CD8-positive, alpha-beta memory T cell (primary cell): ENCODE measurements at places on chromosomes 6 and 20. TPM values are rescaled to one million over a fixed set of nuclear protein-coding genes. Genes with fewer than 3 reads are reported as not detected.

DNA sequence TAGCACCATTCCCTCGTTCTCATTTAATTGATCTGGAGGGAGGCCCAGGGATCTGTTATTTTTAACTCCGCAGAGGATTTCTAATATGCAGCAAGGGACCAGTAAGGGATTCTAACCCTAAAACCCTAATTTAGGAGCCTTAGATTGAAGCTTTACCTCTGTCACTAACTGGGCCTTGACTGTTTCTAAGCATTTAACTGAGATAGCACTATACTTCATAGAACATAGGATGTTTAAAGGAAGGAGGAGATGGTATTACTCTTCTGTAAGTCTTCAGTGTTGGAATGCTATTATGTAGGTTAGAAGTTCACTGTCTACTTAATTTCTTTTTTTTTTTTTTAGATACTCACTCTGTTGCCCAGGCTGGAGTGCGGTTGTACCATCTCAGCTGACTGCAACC lies 242.5 kb downstream of the ZFAND3 start:
- no peaks in the 10 kb centered on the region for H3K27me3 ChIP-seq
- no peaks in the 10 kb centered on the region for H3K4me1 ChIP-seq
- no peak for DNase-seq
- no peak overlapping the region for H3K27ac ChIP-seq
- no peak overlapping the region for H3K4me3 ChIP-seq
- peaks cover 15% of the 10 kb centered on the region for H3K36me3 ChIP-seq

Gene GRM4
- not detected for total RNA-seq

Gene ADGRG6
- total RNA-seq, result 0.35 TPM

- H3K27me3 ChIP-seq, result no peaks in the 10 kb centered on the region
- H3K4me1 ChIP-seq, result peaks cover 62% of the 10 kb centered on the region
- H3K27ac ChIP-seq, result peak overlapping the region; percentile 86
These were observed 1.3 kb downstream of the YWHAB start for GRCh38 chr20:44886828-44887227.

GRCh38 chr6:16237242-16237641 lies 1.1 kb upstream of the GMPR start:
- no peak for DNase-seq
- no peaks in the 10 kb centered on the region for H3K27me3 ChIP-seq
- H3K27ac ChIP-seq, result peak overlapping the region; percentile 73
- H3K4me3 ChIP-seq, result no peak overlapping the region

- no peaks in the 10 kb centered on the region for H3K27me3 ChIP-seq
- H3K27ac ChIP-seq, result no peak overlapping the region
- H3K36me3 ChIP-seq, result no peaks in the 10 kb centered on the region
- no peak for DNase-seq
- no peaks in the 10 kb centered on the region for H3K4me1 ChIP-seq
These were observed 112.1 kb upstream of the EYS start for GRCh38 chr6:65819152-65819551.

Gene TBXT
- total RNA-seq, result not detected
